ENCODE measurements at places on chromosomes 6 and 20. TPM values are rescaled to one million over a fixed set of nuclear protein-coding genes. Genes with fewer than 3 reads are reported as not detected.

DNA sequence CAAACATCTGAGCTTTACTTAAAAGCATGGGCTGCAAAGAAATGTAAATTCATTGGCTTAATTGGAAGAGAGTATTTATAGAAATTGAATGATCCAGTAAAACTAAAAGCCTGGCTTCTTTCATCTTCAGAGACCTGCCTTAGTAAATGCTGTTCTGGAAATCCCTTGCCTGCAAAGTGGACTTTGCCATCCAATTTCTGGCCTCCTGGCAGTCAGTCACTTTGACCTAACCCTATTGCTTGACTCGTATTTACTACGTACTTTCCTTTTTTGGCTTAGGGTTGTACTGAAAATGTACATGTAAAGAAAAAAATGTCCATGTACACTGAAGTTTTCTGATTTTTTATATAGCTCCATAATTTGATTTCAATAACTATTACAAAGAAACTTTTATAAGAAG, 47.1 kb downstream of the E2F3 start:
- no peak for DNase-seq

POU5F1 gene
- total RNA-seq, result not detected

DNA sequence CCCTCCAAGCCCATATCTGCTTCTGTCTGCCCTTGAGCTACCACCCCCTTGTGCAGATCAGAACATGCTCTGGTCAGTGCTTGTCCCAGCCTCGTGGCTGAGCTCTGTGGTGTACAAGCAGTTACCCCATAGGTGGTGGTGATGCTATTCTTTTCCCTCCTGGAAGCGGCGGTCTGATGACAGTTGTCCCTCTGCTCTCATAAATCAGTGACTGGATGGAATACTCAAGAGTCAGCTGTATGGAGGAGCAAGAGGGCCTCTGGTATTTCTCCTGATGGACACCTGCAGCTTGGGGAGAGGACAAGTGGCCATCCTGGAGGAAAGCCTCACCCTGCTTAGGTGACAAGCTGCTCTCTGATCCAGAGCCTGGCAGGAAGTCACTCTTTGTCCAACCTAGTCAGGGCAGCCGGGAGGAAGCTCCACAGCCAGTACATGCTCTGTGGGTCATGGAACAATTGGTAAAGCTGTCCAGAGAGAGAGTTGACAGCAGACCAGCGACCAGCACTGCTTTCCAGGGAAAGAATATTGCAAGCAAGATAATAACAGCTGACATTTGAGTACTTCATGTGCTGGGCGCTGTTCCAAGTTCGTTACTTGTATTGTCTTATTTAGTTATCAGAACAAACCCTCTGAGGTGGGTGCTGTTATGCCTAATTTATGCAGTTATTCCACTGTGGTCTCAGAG, 47.1 kb downstream of the SCAND1 start:
- peak; percentile 48 for DNase-seq

DNA sequence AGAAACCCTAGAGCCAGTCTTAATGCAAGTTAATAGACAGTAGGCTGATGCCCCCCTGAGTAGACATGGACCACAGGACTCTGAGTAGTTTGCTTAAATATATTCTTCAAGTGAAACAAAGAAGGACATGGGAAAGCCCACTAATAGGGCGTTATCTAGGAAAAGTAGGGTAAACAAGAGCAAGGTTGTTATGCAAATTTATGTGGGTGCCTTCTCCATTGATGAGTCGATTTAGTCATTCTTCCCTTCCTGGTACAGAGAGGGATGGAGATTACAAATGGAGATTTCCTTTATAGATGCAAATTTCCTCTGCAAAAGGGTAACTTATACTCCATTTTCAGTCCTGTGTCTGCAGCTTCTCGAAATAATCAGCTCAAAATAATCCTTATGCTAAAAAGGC, 262.0 kb downstream of the CD83 start:
- no peak for DNase-seq

PIGU gene
- 5.0 TPM for total RNA-seq

APOBEC2 gene
- total RNA-seq, result not detected

GRCh38 chr6:18284261-18284660, 19.9 kb upstream of the DEK start:
- no peak for DNase-seq

GNMT gene
- under 0.01 TPM for total RNA-seq

BNIP5 gene
- not detected for total RNA-seq

DNA sequence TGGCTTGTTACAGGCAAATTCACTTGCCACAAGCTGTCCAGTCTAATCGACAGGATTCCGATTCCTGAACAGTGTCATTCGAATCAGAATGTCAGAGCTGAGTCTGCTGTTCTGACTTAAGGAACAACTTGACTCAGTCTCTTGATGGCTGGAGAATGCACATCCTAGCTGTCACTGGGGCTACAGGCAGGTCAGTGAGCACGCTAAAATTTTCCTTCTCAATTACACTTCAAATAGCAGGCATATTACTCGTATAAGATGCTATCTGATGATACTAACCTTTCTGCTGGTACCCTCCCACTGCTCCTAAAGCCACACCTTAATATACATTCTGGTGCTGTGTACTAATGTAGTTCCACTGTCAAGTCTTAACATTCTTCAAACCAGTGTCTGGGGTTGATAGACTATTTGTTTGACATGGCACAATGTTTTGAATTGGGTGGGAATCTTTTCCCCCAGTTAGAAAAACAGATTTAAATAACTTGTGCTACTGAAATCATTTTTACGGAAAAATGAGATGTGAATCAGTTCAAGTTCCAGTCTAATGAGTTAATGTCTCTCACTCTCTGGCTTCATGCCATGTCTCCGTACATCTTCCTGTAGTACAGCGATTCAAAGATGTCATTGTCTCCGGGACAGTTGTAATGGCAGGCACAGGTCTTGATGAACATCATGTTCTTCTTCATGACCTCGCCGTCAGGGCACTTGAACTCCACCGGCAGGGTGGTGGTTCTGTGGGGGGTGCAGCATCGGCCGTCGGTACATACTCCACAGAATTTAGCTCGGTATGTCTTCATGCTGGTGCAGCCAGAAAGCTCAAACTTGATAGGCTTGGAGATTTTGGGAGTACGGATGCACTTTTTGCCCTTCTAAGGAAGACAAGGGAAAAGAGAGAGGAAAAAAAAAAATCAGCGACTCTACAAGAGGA, 2.2 kb downstream of the CCN2 start:
- DNase-seq, result peak; percentile 87

DNA sequence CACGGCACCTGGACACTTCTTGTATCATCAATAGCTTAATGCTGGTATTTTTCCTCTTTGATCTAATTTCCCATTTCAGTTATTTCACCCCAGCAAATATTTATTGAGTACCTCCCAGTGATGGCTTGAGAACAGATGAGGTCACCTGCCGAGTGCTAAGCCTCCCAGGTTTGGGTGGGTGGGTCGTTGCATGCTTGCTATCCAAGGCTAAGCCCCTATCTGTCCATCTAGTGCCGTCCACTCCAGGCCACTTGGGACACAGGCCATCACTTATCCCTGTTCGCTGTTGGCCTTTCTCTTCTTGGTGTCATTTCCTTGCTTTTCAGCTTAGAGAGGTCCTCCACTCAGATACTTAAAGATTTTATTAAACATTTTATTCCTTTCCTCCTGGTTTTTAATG, 10.8 kb upstream of the NNAT start:
- DNase-seq, result no peak

OPN5 gene
- total RNA-seq, result not detected

RREB1 gene
- 17.5 TPM for total RNA-seq

SPTLC3 gene
- total RNA-seq, result under 0.01 TPM
